ENCODE measurements at places on chromosomes 7 and 10.

DNA sequence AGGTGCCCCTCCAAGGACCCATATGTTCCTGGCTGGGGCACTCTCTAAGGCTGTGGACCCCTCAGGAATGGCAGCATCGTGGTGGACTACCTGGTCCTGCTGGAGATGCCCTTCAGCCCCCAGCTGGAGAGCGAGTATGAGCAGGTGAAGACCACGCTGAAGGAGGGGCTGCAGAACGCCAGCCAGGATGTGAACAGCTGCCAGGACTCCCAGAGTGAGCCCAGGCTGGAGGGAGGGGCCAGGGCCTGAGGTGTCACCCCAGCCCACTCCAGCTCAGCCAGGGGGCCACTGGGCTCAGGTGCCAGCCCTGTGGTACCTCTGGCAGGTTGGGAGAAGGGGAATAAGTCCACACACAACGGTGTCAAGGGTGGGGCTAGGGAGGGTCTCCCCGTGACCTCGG lies 4.7 kb upstream of the MUC12 start:
- DNase-seq: no peak

GRCh38 chr10:112126901-112127300 lies 56.7 kb downstream of the GPAM start:
- no peak for DNase-seq

DNA sequence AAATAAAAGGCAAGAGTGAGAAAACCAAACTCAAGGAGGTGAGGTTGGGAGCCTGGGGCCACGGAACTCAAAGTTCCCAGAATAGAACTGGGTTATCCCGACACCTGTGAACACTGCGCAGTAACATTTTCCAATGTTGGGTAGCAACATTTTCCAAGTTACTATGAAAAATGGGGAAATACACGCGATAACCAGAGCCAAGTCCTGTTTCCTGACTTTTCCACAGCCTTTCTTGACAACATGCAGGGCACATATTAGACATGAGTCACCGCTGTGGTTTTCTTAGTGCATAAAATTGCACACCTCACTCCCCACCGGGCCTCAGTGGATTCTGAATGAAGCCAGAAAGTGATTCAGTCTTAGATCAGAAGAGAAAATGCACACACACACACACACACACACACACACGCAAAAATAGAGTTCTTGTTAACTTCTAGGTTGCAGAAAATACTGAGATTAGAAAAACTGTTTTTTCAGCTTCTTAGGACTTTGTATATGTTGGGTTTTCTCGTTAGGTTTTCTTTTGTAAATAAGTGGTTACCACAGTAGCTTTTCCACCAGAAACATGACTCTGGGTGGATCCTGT lies 70.0 kb downstream of the CAMK1D start:
- no peak for DNase-seq

DNA sequence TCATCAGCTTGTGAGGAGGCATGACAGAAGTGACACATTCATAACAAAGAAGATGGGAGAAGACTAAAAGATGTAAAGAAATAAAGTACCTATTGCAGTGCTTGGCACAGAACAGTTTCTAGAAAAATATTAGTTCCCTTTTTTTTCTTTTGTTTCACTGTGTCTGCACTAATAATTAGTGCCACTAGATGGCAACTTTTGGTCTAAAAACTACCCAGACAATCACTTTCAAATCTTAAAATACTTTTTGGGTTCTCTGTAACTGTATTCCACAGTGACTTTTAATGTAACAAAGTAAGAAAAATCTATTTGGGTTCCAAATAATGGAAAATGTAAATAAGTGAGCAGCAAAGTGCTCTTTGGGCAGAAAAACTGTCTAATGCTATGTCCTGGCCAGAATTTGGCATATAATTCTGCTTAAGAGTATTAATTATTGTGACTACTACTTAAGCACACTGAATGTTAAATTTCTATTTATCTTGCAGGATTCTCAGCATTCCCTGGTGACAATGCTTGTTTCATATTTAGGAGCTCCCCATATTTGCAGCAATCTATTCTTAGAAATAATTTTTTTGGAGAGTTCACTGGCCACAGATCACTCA lies 134.8 kb upstream of the KIF5B start:
- DNase-seq: peak; percentile 52

DNA sequence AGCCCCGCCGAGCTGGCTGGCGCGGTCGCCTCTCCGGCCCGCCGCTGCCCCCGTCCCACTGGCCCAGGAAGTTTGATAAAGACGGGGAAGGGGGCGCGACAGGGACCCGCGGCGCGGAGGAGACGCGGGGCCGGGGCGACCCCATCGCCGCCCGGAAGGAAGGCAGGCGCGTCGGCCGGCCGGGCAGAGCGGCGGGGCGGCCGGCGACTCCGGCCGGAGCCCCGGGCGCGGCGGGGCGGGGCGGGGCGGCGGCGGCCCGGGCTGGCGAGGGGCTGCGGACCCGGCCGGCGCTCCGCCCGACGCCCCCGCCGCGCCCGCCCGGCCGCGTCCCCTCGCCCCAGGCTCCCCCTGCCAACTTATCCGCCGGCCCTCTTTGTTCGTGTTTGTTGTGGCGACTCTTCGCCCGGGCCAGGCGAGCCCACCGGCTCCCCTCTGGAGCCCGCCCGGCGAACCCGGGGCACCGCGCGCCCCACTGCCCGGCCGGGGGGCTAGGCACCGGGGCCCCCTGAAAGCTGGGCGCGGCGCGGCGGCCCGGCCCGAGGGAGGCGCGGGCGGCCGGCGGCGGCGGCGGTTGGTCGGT lies 571 bp downstream of the KDM7A start:
- no peak for DNase-seq

- DNase-seq: no peak
These were observed 55.5 kb upstream of the ADGRA1 start for GRCh38 chr10:133032231-133032630.

- no peak for DNase-seq
These were observed 522.6 kb downstream of the DNAJB9 start for GRCh38 chr7:109092268-109092667.

DNA sequence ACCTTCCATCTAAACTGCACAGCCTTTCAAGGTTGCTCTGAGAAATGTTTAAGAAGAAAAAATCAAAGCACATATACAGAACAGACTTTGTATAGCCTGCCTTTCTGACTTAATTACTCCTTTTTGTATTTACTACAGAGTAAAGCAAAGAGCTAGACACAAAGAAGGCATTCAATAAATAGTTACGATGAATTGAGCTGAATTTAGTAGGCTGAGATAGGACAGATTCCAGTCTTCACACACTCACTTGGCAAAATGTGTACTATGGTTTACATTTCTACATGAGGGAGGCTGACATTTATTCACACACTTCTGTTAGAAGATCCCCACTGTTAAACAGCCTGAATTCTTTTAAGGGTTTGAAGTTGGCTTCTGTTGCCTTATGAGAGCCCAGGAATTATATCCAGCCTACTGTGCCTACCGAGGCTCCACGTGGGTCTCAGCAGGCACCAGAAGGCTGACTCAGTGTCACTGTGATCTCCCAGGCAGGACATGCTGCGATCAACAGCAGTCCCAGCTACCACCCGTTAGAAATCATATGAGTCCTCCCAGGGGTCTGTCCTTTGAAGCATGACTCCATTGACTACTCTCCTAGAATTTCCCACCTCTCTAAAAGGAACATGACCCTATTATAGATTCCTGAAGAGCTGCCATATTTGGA lies 24.5 kb upstream of the SLC25A13 start:
- no peak for DNase-seq

GRCh38 chr7:159034988-159035387 lies 109.7 kb downstream of the VIPR2 start:
- DNase-seq: no peak

GRCh38 chr10:125962200-125962599 lies 65.8 kb downstream of the FANK1 start:
- DNase-seq: no peak

DNA sequence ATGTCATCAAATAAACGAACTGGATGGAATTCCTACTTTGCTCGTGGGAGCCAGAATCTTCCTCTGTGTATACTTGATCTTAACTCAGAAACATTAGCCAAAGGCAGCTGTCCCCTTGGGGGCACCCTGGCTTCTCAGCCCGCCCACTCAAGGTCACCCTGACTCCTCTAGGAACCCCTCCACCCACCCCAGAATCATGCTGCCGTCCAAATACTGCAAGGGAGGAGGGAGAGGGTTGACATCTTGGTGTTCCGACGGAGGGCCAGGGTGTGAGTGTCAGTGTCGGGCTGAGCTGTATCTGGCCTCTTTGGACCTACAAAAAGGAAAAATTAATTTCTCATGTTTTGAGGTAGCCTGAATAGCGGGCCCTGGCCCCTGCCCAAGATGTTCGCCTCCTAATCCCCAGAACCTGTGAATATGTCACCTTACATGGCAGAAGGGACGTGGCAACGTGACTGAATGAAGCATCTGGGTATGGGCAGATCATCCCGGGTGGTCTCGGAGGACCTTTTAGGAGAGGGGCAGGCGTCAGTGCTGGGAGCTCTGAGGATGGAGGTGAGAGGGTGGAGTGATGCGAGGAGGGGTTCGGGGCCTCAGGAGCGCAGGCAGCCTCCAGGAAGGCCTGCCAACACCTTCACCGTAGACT lies 40.5 kb upstream of the RBM33 start:
- no peak for DNase-seq

- no peak for DNase-seq
These were observed 316.1 kb downstream of the CCDC3 start for GRCh38 chr10:12685261-12686058.

DNA sequence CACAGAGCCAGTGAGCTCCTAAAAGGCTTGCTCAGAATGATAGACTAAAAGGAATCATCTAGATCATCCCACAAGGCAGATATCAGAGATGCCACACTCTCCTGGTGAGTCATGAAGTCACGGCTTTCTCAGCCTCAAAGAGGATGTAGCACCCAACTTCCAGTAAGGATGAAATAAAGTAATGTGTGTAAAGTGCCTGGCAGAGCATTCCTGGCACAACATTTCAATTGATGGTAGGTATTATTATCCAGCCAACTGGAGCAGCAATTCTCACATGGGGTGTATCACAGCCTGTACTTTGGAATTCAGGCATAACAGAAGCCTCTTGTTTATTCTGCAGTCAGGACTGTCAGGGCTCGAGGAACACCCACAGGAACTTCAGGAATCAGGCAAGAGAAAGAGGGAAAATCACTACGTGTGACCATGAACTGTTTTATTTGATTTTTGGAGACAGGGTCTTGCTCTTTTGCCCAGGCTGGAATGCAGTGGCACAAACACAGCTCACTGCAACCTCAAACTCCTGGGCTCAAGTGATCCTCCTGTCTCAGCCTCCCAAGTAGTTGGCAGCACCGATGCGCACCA lies 5.3 kb upstream of the NAT16 start:
- no peak for DNase-seq

DNA sequence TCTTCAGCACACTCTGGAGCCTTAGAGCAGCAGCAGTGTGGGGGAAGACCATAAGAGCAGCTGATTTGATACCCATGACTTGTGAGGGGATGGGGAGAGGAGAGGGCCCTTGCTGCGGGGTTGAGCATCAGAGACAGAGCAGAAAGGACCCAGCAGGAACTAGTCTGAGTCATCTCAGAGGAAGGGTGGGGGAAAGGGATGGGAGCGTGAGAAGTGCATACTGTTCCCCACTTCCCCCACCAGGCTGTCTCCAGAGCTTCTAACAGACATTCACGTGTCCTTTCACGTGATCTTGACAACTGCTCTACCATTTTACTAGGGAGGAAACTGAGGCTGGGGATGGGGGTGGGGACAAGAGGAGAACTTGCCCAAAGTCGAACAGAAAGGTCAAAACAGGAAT lies 38.7 kb downstream of the FAM241B start:
- no peak for DNase-seq

- DNase-seq: no peak
These were observed 174.5 kb upstream of the AKR1E2 start for GRCh38 chr10:4651404-4652037.

DNA sequence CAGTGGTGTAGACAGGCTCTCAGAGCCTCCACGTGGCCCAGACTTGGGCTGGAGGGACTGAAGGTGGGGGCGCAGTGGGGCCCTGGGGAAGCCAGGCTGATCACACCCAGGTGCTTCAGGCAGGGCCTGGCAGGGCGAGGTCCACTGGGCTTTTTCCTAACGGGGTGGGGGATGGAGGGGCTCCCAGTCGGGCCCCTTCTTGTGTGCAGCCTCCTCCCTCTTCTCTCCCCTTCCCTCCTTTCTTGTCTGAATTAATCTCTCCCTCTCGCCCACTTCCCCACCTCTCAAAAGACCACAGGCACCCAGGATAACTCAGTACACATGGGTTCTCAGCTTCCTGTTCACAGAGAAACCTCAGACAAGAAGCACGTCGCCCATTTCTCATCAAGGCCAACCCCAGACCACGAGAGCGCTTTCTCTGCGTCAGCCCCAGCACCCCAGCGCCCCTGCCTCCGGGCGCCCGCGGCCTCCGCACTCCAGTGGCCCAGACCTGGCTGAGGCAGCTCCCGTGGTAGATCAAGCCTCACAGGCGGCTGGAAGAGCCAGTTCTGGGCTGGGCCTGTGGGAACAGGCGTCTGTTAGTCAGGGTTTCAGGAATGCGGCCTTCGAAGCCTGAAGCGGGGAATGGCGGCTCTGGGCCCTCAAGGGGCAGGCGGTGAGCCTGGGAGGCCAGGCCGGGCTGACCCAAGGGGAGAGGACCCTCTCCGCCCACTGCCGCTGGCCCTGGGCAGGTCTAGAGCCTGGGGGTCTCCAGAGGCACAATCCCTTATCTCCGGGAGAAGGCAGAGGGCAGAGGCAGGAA lies 50.6 kb downstream of the PWWP2B start:
- no peak for DNase-seq

- no peak for DNase-seq
These were observed 54.6 kb upstream of the KIF5B start for GRCh38 chr10:32110790-32111189.

DNA sequence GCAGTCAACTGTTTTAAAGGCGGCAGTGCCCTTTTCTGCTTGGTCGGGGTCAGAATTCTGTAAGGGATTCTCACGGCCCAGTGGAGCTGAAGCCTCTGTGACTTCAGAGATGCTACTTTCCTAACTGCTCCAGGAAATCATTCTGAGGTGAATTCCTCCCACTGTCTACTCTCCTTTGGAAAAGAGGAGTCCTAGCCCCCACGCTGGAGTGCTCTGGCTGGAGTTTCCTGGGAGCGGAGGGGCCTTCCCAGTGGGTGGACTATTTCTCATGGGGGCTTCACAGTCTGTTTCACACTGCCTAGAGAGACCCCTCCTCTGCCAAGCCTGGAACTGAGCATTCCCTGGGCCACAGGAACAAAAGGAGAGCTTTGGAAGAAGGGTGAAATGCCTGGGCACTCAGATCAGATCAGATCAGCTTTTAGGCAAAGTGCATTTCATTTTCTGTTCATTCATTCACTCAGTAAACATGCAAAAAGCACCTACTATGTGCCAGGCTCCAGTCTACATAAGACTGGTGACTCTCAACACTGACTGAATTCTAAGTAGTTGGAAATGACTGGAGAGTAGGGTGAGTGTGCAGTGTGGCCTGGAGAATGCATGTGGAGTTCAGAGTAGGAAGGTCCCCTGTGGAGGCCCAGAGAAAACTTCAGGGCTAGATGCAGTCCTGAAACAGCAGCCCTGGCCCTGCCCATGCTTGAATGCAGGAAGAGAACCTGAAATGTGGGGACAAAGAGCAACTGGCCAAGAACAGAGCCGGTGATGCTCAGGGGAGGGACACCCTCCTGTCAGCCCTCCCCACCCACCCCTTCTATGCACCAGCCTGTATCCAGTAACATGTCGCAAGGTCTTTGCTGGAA lies 12.2 kb downstream of the ZNF488 start:
- no peak for DNase-seq

Measured in midbrain (tissue), 1 donor.